ENCODE measurements at places on chromosomes 1 and 21.

DNA sequence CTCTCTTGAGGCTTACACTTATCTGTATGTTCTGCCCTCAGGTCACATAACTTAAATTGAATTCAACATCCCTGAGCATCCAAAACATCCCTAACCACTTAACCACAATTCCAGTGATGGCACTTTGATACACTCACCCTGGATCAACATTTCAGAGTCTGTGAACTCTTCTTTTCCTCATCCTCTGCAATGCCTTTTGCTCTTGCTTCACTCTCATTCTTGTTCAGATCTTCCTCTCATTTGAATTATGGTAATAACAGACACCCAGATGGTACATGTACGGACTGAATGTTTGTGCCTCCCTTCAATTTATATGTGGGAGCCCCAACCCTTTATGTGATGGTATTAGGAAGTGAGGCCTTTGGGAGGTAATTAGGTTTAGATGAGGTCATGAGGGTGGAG is 33.4 kb downstream of the PTGER3 start:
- no peak for DNase-seq

DNA sequence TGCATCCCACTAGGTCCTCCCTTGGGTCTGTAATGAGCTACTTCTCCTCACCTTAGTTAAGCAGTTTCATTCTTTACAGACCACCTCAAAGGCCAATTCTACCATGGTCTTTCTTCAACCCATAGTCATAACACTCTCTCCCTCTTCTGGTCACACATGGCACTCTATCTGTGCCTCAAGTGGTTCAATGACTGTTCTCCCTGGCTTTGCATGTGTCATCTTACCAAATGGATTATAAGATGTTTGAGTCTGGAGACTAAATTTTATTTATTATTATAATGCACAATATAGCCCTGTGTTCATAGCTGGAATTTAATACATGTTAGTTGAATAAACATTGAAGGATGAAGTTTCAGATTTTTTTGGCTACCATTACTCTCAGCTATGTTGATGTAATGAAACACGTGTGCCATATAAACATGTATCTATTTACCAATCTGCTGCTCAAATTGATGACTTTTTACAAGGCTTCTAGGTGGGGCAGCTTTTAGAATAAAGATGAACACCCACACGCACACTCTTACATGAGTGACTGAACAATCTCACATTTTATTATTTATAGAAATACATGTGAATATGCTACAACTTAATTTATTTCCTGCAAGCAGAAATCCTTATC is 102.1 kb downstream of the RUNX1 start:
- no peak for DNase-seq

DNA sequence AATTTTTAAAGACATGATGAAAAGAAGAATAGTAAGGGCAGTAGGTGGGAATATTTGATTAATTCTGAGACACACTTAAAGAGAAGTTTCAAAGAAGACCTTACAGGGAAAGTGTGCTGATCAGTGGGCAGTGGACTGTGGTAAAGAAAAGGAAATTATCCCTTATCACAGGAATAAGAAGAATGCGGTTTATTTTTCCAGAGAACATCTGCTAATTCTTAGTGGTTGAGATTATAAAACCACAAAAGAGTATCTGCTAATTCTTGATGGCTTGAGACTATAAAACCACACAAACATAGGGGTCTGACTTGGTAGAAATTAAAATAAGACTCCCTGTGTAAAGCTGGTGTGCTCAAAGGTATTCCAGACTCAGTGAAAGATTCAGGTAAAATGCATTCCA is 60.0 kb upstream of the KCTD3 start:
- no peak for DNase-seq

- no peak for DNase-seq
Observed at GRCh38 chr1:119799599-119800177, 11.6 kb downstream of the REG4 start.

- DNase-seq, result no peak
Observed at GRCh38 chr1:117967477-117967876, 37.9 kb downstream of the WDR3 start.

DNA sequence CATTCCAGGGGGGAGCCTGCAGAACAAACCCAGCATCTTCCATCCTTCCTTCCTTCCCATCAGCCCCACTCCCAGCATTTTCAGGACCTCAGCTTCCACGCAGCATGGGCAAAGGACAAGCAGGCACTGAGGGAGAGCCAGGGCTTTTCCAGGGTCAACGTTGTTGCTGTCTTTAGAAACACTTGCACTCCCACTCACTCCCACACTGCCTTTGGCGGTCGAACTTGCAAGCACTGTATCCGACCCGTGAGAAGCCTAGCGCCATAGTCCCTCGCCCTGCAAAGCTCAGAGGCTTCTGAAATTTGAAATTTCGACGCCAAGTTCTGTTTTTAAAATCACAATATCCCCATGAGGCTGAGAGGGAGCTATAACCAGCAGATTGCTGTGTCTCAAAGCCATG is 47.4 kb downstream of the KCNAB2 start:
- DNase-seq, result no peak

DNA sequence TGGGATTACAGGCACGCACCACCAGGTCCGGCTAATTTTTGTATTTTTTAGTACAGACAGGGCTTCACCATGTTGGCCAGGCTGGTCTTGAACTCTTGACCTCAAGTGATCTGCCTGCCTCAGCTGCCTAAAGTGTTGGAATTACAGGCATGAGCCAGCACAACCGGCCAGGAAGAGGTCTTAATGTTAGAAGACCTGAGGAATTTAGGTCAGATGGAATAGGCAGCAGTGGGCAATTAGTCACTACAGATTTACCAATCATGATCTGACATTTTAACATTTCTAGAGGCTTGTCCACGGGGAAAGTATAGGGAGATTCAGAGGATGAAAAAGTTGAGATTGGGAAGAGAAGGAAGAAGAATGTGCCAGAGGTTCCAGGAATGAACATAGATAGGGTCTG is 8.9 kb upstream of the APP start:
- no peak for DNase-seq

DNA sequence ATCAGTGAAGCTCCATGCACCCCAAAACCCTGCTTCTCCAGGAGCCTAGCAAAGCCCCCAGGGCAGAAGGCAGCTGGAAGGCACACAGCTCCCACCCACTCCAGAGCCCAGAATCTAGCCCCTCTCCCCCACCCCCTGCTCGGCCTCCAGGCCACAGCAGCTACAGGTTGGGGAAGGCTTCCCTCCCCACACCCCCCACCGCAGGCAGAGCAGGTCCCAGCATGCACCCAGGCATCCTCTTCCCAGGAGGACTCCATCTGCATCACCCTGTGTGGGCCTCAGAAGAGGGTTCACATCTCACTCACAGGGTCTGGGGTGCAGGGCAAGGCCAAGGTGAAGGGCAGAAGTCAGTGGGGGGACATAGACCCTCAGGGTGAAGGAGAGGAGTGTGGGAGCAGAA is 719 bp downstream of the S100A14 start:
- DNase-seq, result no peak

DNA sequence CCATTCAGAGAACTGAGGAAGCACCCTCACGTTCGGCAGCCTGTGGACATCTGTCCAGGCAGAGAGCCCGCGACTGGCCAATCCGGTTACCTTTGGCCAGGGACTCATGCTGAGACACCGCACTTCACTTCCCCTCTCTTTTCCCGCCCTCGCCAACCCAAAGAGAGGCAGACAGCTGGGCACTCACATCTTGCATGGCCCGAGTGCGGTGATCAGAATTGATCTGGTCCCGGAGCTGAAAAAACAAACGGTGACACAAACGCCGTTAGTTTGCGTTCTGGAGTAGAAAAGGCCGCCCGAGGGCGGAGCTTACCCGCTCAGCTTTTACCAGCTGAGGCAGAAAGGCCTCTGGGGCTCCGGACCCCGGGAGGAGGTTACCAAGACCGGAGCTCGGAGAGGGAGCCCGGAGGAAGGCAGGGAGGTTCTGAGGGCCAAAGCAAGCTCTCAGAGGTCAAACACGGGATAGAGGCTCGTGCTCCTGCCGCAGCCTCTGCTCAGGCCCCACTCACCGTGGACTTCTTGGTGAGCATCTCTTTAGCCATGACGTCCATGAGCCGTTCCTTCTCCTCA is 376 bp downstream of the SF3A3 start:
- DNase-seq, result peak; percentile 74

DNA sequence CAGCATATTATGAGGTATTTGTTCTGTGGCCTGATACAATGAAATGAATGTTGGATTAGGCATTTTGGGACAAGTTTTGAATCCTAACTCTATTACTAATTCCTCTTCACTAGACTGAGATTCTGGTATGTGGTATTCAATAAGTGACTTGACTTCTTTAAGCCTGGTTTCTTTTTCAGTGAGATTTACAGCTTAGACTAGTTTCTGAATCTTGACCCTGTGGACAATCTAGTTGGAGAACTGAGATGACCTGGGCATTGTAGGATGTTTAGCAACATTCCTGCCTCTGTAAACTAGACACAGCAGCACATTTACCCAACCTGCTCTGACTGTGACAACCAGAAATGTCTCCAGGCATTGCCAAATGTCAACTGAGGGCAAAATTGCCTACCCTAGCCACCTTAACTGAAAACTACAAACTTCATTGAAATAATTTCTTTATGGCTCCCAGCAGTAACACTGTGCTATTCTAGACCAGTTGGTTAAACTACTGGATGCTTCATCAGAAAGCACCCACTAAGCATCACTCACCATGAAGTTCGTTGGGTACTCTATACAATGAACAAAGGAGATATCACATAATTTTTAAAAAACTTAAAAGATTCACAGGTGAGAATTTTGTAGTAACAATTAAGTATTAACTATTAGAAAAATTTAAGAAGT is 16.8 kb downstream of the PTPRC start:
- DNase-seq, result no peak

GRCh38 chr1:94194079-94194865 is 43.1 kb downstream of the ARHGAP29 start:
- DNase-seq, result no peak

- DNase-seq, result no peak
Observed at GRCh38 chr1:19416145-19416544, 69.2 kb downstream of the CAPZB start.

DNA sequence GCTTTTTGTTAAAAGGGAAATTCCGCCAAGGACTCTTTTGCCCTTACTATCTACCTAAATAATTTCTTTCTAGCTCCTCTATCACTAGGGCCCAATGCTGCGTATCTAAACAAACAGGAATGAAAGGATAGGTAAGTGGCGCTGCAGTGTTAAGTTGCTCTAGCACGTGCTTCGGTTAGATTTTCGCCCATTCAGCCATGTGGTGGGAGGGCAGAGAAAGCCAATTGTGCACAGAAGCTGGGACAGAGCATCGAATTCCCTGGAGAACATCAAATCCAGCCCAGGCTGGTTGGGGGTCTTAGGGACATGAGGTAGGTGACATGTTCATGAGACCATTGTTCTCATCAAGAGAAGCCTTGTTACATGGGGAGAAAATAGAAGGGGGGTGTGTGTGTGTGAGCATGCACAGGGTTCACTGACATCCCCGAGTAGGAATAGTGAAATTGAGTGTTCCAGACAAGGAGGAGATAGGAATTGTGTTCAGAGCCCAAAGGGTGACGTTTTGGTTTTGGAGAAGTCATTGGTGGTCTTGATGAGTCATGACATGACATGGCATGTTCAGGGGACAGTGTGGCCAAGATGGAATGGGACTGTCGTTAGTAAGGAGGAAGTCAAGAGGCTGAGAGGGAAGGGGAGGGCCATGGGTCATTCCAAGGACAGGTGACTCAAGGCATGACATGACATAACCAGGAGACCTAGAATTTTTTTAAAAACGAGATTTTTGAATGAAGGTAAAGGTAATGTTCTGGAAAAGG is 107.1 kb downstream of the TLR5 start:
- DNase-seq, result no peak

- DNase-seq, result no peak
Observed at GRCh38 chr1:26154750-26155149, 4.1 kb upstream of the FAM110D start.

- DNase-seq, result peak; percentile 45
Observed at GRCh38 chr1:85975912-85976371, 180.6 kb downstream of the COL24A1 start.

DNA sequence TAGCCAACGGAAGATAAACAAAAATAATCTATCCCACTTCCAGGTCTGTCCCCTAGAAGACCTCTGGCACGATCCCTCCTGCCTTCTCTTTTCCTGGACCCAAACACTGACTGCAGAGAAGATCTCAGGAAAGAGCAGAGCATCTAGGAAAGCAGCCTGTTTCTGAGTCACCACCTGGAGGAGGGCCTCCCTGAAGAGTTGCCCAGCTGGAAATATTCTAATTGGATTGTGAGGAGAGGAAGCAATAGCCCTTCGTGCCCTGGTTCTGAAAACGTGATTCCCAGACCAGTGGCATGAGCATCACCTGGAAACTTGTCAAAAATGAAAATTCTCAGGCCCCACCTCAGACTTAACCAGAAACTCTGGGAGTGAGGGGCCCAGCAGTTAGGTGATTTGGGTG is 411.1 kb downstream of the SETD4 start:
- DNase-seq, result no peak

DNA sequence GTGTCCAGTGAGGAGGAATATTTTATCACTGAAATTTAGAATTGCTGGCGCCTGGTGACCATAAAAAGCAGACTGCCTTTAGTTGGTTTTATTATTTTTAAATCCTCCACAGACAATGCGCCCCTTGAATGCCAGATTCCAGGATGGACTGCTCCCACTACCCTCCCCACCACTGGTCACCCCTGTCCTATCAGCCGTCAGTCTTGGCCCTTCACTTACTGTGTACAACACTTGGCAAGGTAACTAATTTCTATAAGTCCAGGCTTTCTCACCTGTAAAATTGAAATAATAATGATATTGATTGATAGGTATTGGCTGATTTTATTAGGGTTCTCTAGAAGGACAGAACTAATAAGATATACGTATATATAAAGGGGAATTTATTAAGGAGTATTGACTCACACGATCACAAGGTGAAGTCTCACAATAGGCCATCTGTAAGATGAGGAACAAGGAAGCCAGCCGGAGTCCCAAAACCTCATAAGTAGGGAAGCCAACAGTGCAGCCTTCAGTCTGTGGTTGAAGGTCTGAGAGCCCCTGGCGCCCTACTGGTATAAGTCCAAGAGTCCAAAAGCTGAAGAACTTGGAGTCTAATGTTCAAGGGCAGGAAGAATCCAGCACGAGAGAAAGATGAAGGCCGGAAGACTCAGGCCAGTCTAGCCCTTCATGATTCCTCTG is 17.8 kb downstream of the RHEX start:
- no peak for DNase-seq

GRCh38 chr1:26822737-26823395 is 3.6 kb upstream of the ZDHHC18 start:
- no peak for DNase-seq

DNA sequence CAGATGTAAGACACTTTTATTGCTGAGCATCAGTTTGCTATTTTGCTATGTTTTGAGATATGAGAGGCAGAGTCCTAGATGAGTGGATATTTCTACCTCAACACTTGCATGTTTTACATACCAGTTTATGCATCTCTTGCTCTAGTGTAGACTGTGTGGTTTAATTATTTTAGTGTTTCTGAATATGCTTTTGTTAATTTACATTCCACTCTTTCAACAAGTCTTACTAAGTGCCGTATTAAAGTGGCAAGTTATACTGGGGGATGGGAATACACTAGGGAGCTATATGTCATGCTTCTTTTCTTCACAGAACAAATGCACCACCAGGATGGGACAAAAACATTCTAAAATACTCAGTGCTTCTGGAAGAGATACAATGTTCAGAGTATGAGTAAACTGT is 507.7 kb upstream of the PRMT6 start:
- no peak for DNase-seq
